GF-D8 (cell line): ENCODE measurements at places on chromosomes 12 and 14.

DNA sequence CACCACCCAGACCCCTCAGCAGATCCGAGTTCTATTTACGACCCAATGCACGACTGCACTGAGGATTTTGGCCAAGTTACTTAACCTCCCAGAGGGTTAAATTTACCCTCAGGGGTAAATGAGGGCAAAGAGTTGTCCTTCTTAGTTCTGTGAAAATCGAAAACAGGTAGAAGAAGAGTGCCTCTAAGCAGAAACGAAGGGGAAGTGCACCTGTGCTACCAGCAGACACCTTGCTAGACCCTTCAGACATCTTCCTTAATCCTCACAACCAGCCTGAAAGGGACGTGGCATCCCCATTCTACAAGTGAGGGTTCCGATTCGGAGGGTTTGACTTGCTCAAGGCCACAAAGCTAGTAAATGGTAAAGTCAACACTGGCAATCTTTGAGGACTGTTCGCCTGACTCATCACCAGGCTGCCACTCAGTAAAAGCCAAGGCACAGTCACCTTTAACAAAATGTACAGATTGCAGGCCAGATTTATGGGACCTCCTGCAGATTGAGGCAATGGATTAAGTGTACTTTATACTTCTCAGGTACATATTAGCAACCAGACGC, 1.6 kb downstream of the GSG1 start:
- no peak for DNase-seq

- no peak for DNase-seq
Observed at GRCh38 chr12:11787933-11788849, 138.7 kb downstream of the ETV6 start.

DNA sequence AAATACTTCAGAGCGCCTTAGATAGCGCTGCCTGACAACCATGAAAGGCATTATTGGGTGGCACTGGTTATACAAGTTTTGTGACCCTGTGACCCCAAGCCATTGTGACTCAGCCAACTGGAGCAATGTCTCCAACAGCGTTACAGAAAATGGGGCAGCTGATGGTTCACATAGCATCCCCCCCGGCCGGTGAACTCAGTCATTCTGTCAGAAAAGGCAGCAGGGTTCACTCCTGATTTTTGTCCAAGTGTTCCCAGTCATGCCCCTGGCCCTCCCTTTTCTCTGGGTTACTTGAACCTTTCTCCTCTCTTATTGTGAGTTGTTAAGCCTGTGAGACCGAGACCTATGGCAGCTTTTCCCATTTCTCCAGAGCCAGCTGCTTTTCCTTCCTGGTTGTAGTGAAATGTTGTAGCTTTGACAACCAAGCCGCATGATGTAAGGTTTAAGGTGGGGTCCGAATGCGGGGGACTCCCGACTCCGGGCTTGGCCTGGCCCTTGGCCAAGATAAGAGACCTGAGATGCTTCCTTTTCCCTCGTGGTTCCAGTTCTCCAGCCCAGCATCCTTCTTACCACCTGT, 22.0 kb downstream of the CD9 start:
- DNase-seq: no peak

- no peak for DNase-seq
Observed at GRCh38 chr12:96241846-96242256, 47.7 kb downstream of the ELK3 start.

DNA sequence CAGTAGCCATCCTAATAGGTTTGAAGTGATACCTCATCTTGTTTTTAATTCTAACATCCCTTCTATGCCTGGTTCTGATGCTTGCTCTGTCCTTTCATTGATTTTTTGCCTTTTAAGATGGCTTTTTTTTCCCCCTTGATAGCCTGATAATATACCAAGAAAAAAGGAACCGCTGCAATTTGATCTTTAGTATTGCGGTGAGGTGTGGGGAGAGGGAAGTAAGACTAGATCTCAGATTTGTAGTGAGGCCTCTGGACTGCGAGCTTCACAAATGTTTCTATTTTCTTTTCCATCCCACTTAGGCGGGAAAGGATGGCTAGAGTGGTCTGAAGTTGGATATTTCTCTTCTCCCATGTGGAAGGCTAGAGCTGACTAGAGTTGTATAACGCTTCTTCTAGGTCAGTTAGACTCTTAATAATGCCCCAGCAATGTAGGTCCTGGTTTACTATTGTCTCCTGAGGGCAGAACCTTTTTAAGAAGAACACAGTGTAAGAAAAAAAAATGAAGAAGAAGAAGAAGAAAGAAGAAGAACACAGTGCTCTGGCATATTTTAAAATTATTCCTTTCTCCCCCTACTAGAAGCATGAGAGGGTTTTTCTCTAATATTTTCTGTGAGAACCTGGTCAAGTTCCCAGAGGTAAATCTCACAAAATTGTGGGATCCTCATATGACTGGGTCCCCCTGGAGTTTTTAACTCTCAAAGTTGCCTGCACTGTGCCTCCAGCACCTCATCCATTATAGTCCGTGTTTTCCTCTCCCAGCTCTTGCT, 11.9 kb upstream of the KLRB1 start:
- DNase-seq: no peak

DNA sequence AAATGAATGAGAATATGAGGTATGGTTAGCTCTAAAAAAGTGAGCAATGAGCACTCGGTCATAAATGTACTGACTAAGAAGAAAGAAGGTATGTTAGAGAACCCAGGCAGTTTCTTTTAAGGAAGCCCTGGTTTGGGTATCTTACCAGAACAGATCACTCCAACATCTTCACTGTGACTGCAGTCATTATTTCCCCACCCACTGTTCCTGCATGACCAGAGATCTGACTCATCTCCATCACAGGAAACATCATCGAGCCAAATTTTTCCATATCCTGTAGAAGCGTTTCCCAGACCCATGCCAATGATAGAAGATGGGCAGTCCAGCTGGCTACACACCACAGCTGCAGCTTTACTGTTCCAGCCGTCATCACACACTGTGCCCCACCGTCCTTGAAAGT, 48.0 kb downstream of the CD163L1 start:
- no peak for DNase-seq

DNA sequence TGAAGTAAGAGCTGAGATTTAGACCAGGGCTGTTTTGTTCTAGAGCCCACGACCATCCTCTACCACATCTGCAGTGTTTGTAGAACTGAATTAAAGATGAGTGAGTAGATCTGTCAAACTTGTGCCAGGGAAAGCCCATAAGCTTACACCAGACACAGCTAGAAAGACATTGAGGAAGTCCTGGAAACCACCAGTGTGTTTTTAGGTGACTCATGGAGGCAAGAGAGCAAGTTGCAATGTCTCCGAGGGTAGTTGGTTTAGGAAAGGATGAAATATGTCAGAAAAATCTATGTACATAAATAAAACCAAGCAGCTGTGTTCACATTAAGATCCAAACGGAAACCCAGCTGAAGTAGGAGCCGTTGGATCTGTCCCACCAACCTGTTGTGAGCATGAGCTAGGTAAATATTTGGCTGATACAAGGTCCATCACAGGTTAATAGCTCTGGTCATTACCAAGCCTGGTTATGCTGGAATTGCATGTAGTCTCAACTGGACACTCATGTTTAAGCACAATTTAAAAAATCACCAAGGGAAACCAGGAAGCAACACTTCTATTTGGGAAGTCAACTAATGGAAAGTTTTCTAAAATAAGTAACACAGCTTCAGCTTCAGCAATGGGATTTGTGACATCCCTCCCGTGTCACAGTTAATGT, 49.9 kb upstream of the PLEKHG3 start:
- peak; percentile 13 for DNase-seq

DNA sequence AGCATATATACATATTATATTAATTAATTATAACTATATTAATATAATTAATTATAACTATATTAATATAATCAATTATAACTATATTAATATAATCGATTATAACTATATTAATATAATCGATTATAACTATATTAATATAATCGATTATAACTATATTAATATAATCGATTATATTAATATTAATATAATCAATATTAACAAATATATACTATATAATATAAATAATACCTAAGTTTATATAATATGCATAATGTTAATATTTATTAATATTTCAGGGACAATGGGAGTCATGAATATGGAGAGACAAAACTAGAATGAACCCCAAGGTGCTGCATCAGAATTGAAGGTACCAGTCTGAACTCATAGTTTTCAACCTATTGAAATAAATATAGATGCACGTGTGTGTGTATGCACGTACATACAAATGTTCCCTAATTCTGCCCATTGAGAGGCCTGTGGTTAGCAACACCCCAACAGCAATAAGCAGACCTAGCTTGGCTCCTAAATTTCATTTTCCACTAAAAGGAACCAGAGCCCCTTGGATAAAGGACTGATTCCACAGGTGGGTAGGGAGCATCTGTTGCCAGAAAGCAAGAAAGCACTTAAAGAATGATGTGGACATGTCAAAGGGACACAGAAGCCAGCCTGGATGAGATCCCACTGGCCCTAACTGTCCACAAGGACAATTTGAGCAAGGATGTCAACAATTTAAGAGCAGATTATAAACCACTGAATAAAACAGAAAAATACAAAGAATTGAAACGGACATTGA, 21.3 kb downstream of the SSH1 start:
- no peak for DNase-seq

DNA sequence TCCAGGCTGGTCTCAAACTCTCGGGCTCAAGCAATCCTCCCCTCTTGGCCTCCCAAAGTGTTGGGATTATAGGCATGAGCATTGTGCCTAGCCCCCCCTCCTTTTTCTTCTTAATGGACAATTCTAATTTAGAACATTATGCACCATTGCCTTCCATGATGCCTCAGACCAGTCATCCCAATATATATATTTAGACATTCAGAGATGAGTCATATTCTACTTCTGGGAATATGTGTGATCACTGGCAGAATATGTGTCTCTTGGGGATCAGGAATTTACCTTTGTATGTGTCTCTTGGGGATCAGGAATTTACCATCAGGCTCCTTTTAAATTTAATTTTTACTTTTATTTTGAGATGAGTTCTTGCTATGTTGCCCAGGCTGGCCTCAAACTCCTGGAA, 7.5 kb upstream of the CCDC177 start:
- no peak for DNase-seq

GRCh38 chr12:117867348-117867747, 101.4 kb downstream of the KSR2 start:
- no peak for DNase-seq

DNA sequence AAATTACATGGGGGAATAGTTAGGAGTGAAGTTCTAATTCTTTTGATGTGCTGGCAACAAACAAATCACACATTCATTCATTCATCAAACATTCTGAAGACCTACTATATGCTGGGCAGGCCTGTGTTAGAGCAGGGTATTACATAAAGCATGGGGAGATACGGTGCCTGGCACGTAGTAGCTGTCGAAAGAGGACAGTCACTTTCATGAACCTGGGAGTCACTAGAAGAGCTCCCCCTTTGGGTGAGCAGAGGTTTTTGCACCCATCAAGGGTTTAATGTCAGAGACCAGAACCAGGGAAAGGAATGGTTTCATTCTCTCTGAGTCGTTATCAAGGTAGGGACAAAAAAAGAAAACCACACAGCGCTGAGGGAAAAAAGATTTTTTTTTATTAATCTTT, 10.0 kb downstream of the LHX5 start:
- no peak for DNase-seq

DNA sequence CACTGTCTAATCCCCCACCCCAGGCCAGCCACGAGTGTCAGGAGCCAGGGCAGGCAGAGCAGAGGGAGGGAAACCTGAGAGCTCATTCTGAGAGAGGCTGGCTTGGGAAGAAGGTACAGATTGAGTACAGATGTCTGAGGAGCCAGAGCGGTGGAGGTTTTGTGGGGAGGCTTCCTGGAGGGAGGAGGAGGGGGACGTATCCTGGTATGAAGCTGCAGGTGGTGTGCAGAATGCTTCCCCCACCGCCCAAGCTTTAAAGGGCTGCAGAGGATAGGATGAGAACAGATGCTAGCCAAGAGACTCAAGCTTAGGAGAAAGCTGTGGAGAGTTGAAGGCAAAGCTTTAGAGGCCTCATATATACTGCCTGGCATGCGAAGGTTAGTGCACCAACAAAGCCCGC, 3.2 kb upstream of the TAMALIN start:
- DNase-seq: no peak
